ENCODE measurements at places on chromosomes 3 and 15. TPM values are rescaled to one million over a fixed set of nuclear protein-coding genes. Genes with fewer than 3 reads are reported as not detected.

Gene UCN2
- total RNA-seq = 0.72 TPM

Gene RAD18
- total RNA-seq = 21.3 TPM

Gene BFSP2
- total RNA-seq = not detected

Gene POLQ
- 12.2 TPM for total RNA-seq

Gene MLH1
- 41.0 TPM for total RNA-seq

Gene CCR3
- 0.14 TPM for total RNA-seq

Gene CKMT1A
- total RNA-seq = 37.3 TPM

Gene CD96
- total RNA-seq = not detected

Gene MESP2
- total RNA-seq = not detected

Gene NLGN1
- 12.6 TPM for total RNA-seq

Gene LIPH
- total RNA-seq = 5.3 TPM

Gene ROPN1
- not detected for total RNA-seq

Gene SLC24A5
- 1.3 TPM for total RNA-seq

GRCh38 chr3:39279745-39280517, at the start of gene CX3CR1:
Gene CX3CR1 (minus strand): TSS chr3:39280036. CDS start chr3:39266509, 13,527 bp downstream.
- no peak for DNase-seq

- no peak for DNase-seq
These were observed 250.4 kb upstream of the SLITRK3 start for GRCh38 chr3:165446555-165446954.

- DNase-seq = no peak
These were observed 478.0 kb upstream of the ARRDC4 start for GRCh38 chr15:97482521-97482920.

- DNase-seq = no peak
These were observed 858 bp downstream of the NTRK3 start for GRCh38 chr15:88255484-88256278.

- DNase-seq = no peak
These were observed 77.1 kb downstream of the SPSB4 start for GRCh38 chr3:141128126-141128777.

GRCh38 chr3:133256787-133257483, 142.9 kb upstream of the BFSP2 start:
- no peak for DNase-seq

DNA sequence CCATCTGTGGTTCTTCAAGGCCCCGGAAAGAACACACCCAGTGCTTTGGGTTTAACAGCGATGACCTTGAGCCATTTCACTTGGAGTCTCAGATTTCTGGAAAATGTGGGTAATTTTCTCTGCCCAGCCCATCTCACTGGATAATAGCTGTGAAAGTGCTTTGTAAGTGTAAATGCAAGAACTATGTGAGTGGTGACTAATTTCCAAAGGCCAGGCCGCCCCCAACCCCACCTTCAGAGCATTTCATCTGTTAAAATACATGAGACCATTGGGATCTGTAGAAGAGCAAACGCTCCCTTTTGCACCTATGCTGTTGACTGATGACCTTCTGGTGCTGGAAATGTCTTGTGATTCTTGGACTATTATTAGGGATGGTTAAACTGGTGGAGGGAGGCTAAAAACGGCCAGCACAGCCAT, 196.8 kb upstream of the LPP start:
- DNase-seq = no peak

GRCh38 chr15:71237456-71238188, 122.4 kb downstream of the THSD4 start:
- no peak for DNase-seq

- no peak for DNase-seq
These were observed 104.1 kb downstream of the LIPC start for GRCh38 chr15:58535894-58536293.

GRCh38 chr15:35288580-35288979, 203.5 kb upstream of the NANOGP8 start:
- no peak for DNase-seq

DNA sequence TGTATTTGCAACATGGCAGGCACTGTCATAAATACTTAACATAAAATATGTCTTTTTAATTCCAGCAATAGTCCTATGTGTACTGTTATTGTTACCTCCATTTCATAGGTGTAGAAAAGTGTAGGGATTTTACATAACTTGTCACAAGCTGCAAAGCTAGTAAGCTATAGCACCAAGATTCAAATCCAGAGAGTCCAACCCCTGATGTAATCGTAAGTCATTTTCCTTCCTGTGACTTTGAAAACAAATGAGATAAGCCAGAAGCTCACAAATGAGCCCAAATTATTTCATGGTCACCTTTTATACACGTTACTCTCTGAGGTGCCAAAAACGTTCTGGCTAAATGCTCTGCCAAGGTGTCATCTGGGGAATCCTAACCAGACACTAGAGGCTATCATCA, 23.8 kb downstream of the TNIK start:
- DNase-seq = no peak

GRCh38 chr3:52036222-52036694, 20.1 kb downstream of the DUSP7 start:
- no peak for DNase-seq

GRCh38 chr3:101976473-101976872, 127.2 kb downstream of the NFKBIZ start:
- no peak for DNase-seq

DNA sequence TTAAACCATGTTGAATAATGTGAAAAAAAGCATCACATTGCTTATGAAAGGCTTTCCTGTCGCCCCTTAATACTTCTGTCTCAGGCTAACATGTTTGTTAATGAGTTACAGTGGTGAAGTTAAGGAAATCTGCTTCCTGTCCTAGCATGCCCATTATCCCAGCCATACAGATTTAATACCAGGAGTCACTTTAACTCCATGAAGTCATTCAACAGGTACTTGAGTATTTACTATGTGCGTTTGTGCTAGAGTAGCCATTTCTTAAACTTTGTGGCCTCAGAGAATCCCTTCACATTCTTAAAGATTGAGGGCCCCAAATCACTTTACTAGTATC, 10.1 kb upstream of the SETD5 start:
- DNase-seq = no peak

DNA sequence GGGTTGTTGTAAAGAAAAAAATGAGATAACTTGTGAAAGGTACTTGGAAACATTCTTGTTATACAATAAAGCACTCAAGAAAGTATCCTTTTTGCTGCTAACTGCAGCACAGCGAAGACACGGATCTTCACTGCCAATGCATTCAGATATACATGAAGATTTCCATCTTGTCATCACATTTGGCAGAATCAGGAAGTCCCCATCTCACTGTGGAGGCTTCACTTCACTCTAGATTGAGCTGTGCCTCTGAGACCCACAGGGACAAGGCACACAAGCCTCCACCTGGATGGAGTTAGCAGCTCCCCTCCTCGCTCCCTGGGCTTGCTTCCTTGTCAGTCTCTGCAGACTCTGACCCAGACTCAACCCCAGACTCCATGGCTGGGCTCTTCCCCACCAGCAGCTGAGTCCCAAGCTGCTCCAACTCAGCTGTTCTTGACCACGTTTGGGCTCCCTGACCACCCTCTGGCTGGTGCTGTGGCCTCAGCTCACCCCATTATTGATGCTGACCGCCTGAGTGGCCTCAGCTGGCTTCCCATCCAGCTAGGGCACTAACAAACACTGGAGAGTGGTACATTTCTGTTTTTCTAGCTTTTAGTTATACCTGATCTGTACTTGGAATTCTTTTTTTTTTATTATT, 45.4 kb upstream of the SMAD3 start:
- no peak for DNase-seq

DNA sequence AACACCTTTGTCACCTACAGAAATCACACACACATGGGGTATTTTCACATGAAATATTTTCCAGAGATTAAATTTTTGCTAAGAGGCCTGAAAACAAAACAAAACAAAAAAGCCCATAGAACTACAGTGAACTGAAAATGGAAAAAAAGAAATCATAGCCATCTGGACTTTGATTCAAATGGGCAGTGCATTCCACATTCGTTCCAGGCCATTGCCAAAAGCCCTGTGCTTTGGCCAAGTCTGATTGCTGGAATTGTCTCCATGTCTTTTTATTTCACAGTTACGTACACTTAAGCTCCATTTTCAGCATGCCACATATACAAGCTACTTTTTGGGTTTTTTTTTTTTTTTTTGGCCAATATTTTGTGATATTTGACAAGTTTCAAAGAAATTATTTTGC, 47.1 kb downstream of the TFG start:
- no peak for DNase-seq

DNA sequence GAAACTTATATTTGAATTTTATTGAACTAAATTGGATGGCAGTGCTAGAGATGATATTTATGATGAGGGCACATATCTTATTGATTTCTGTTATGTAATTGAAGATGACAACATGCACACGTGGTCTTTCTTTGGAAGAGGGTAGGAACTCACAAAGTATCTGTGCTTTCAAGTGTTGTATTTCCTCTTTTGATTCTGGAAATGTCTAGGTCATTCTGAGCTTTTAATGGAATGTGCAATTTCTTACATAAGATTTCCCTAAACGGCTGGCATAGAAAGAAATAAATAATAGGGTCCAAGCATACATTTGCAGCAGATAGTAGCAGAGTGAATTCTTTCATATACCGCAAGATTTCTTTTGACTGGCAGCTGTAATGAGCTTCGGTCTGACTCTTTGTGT, 10.1 kb upstream of the GPR171 start:
- DNase-seq = no peak

- DNase-seq = no peak
These were observed 248.4 kb downstream of the CPNE4 start for GRCh38 chr3:131786386-131786785.

All from type B pancreatic cell (in vitro differentiated cells).